ENCODE measurements at places on chromosomes 11 and 22.

- no peak for DNase-seq
Measured at GRCh38 chr11:106088896-106089295, 11.4 kb downstream of the AASDHPPT start.

GRCh38 chr11:28536504-28537267 lies 428.5 kb downstream of the METTL15 start:
- no peak for DNase-seq

GRCh38 chr11:6196396-6196795 lies 2.6 kb upstream of the OR52W1 start:
- DNase-seq: no peak

GRCh38 chr22:50630376-50630775 lies 2.4 kb upstream of the ARSA start:
- DNase-seq: no peak

DNA sequence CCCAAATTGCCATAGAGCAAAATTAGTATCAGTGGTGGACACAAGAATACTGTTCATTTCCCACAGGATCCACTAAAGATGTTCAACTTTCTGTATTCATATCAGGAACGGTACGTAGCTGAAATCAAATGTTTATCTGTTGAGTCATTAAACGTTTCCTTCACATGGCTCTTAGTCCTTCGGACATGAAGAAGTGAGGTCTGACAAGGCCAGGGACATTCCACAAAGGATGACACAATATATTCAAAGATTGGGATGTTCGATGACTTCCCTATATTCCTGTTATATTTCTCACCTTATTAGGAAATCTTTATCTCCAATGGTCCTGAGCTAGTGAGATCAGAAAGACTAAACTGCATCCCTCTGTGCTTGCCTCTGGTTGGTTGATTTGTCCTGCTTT lies 129.0 kb downstream of the ETS1 start:
- DNase-seq: no peak

GRCh38 chr11:124467381-124467927 lies 22.0 kb upstream of the OR8B8 start:
- no peak for DNase-seq

- DNase-seq: no peak
Measured at GRCh38 chr11:2586087-2586792, 113.6 kb downstream of the KCNQ1OT1 start.

- DNase-seq: no peak
Measured at GRCh38 chr22:28773461-28773867, 969 bp downstream of the CCDC117 start.

GRCh38 chr11:33860926-33861325 lies 30.9 kb downstream of the LMO2 start:
- no peak for DNase-seq

- DNase-seq: no peak
Measured at GRCh38 chr22:45199723-45200122, 36.0 kb downstream of the NUP50 start.

DNA sequence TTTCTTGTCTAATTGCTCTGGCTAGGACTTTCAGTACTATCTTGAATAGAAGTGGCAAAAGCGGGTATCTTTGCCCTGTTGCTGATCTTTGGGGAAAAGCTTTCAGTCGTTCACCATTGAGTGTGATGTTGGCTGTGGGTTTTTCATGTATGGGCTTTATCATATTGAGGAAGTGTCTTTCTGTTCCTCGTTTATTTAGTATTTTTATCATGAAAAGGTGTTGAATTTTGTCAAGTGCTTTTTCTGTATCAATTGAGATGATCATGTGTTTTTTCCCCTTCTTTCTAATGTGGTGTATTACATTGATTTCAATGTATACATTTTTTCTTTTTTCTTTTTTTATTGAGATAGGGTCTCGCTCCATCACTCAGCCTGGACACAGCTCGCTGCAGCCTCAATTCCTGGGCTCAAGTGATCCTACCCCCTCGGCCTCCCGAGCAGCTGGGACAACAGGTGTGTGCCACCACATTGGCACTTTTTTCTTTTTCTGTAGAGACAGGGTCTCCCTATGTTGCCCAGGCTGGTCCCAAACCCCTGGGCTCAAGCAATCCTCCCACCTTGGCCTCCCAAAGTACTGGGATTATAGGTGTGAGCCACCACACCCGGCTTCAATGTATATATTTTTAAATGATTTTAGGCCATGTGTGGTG lies 5.3 kb upstream of the GNB1L start:
- DNase-seq: no peak

DNA sequence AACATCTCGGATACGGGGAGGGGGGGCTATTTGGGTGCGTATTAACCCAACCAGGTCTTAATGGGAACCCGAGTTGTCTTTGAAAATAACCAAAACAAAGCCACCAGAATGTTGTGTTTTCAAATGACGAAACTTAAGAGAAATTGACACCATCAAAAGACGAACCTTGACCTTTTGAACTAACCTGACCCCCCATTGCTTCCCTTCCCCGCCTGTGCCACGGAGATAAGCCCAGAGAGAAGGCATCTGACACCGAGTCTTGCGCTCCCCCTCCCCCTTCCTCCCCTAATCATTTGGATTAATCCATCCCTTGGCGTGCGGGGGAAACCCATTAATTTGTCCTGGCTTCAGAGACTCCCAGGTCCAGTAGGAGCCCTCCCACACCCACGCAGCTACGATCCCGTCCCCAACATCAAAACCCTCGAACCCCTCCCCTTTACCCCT lies 4.5 kb upstream of the GCAT start:
- no peak for DNase-seq

GRCh38 chr22:50184004-50184901 lies 1.5 kb upstream of the TRABD start:
- no peak for DNase-seq

GRCh38 chr22:28710576-28711191 lies 30.9 kb downstream of the CHEK2 start:
- no peak for DNase-seq

DNA sequence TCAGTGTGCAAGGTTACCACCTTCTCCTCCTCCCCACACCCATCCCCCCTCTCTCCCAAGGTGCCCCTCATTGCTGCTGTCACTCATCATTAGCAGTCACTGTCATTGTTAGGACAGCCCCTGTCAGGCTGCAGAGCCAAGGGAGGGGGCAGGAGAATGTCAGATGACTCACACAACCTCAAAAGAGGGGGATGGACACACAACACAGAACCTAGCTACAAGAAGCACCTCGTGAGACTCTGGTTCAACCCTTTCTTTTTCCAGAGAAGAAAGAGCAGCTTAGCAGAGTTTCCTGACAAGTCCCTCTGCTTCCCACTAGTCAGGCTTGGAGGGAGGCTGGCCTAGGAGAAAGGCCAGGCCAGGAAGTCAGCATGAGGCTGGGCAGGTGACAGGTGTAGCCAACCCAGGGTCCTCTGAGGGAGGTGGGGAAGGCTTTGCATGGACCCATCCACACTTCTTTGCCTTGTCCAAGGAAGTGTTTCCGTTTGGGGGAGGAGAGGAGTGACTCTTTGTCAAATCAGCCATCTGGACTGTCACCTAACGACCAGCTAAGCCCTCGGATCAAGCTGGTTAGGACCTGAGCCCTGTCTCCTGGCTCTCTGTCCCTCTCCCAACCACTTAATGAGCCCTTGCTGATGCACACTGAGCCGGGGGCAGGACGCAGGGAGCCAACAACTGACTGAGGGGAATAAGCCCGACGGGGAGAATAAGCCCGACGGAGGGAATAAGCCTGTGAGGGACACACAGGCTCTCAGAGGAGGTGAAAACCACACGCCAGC lies 18.3 kb downstream of the ADORA2A start:
- no peak for DNase-seq

- no peak for DNase-seq
Measured at GRCh38 chr11:45755281-45755859, 49.6 kb upstream of the SLC35C1 start.

- DNase-seq: no peak
Measured at GRCh38 chr11:16299390-16299789, 57.0 kb downstream of the SOX6 start.

- no peak for DNase-seq
Measured at GRCh38 chr11:36288442-36289225, 590 bp downstream of the COMMD9 start.

- no peak for DNase-seq
Measured at GRCh38 chr11:116838321-116839084, 1.1 kb upstream of the APOA1 start.

- no peak for DNase-seq
Measured at GRCh38 chr22:19996694-19997384, 19.8 kb downstream of the ARVCF start.

- no peak for DNase-seq
Measured at GRCh38 chr11:94750319-94751217, 17.6 kb upstream of the AMOTL1 start.

DNA sequence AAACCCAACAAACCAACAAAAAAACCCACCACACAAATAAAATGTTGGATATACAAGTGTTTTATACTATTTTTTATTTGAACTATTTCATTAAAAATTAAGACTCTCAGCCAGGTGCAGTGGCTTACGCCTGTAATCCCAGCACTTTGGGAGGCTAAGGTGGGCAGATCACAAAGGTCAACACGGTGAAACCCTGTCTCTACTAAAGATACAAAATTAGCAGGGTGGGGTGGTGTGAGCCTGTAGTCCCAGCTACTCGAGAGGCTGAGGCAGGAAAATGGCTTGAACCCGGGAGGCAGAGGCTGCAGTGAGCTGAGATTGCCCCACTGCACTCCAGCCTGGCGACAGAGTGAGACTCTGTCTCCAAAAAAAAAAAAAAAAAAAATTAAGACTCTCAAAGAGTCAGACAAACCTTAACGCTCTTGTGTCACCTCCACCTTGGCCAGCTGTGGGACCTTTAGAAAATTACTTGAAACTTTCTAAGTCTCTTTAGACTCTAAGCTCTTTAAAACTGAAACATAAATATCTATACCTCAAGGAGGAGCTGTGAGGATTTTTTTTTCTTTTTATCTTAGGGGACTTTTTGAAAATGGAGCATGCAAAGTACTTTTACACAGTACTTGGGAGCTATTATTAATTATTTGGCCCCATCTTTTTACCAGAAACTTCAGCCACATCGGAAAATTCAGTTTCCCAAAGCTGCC lies 68.4 kb upstream of the CLNS1A start:
- DNase-seq: no peak

DNA sequence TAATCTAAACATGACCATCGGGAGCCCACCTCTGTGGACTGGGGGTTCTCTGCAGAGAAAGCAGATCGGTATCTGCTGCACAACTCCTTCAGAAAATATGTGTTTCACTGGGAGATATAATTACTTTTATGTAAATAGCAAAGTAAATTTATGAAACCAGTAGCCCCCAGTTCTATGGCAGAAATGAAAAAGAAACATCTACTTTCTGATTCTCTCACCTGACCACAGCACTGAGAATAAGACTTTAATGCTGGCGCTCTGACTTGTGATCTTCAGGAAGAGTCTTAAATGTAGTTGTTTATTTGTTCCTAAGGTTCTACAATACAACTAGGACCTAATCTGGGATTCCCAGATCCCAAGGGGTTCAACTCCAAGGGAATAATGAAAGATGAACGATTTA lies 518.0 kb downstream of the DLG2 start:
- no peak for DNase-seq

GRCh38 chr11:2927121-2927800 lies 2.0 kb downstream of the PHLDA2 start:
- no peak for DNase-seq

GRCh38 chr22:43209971-43210370 lies 23.0 kb upstream of the TTLL12 start:
- DNase-seq: no peak

DNA sequence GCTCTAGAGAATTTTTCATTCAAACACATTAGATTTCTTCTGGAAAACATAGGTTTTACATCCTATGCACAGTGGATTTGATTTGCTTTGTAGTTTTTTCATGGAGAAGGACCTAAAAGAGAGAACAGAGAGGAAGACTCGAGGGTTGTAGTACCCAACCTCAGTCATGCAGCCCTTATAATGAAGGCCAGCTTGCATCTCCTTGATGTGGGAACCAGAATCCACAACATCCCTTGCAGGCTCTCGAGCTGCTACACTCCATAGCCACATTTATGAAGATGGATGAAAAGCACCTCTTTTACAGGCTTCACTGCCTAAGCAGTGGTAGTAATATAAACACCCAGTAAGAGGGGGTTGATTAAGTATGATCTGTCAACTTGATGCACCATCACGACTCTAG lies 9.5 kb upstream of the OR5B12 start:
- no peak for DNase-seq

- no peak for DNase-seq
Measured at GRCh38 chr11:71977743-71978418, 20.8 kb upstream of the IL18BP start.

- no peak for DNase-seq
Measured at GRCh38 chr22:23743303-23743705, 7.6 kb downstream of the ZNF70 start.

- no peak for DNase-seq
Measured at GRCh38 chr11:5605849-5606248, 9.4 kb downstream of the TRIM6 start.

DNA sequence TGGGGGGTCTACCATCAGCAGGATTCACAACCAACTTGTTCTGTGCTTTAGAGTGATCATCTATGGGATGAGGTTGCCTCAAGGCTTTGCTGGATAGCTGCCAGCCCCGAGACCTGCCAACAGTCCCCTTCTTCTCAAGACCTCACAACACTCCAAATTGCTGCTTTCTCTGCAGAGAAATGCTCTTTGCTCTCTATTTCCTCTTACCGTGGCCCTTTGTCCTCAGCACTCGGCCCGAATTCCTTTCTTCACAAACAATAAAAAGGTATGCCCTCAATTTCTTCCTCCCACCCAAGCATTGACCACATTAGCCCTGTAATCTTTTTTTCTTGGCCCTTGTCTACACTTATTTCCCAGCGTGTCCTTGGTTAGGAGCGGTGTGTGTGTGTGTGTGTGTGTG lies 147.4 kb upstream of the SNX19 start:
- no peak for DNase-seq

- no peak for DNase-seq
Measured at GRCh38 chr11:32843544-32843943, 13.8 kb downstream of the PRRG4 start.

GRCh38 chr11:73281796-73282660 lies 9.9 kb downstream of the P2RY6 start:
- no peak for DNase-seq

DNA sequence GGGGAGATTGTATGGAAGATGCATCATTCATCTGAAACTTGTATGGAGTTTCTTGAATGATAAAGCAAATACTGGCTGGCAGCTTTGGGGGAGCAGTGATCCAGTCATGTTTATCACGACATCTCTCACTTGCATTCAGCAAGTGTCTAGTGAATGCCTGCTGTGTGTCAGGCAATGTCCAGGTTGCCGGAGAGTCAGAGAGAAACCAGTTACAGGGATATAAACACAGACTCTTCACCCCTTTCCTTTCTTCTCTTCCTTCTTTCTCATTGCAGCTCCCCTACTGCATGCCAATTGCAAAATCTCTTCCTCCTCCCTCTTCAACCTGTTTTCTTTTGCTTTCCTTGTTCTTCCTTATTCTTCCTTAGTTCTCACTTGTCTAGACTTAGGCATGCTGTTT lies 206.6 kb upstream of the SEZ6L start:
- DNase-seq: no peak

- no peak for DNase-seq
Measured at GRCh38 chr11:80629466-80629865, 1188.6 kb upstream of the TENM4 start.

- no peak for DNase-seq
Measured at GRCh38 chr11:62566247-62566646, 7.4 kb downstream of the EEF1G start.

GRCh38 chr22:26711205-26711963 lies 54.0 kb downstream of the MIAT start:
- no peak for DNase-seq

Measured in NCI-H187 (cell line).